ENCODE measurements at places on chromosomes 3 and 15.

DNA sequence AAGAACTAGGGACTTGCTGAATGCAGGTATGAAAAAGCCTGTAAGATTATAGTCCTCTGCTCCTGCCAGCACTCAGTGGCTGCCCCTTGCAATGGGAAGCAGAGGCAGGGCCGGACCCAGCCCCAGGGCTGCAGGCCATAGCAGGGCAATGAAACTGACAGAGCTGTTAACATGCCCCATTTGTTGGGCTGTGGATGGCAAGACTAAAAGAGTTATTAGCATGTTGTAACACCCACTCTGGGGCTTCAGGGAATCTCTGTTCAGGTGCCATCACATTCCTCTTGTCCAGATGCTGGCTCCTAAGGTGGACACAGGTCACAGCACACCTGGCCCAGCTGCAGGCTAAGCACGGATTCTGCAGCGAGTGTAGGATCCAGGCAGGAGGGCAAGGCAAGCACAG lies 7.4 kb upstream of the OR5H2 start:
- DNase-seq: no peak

GRCh38 chr15:41169781-41170180 lies 53.7 kb upstream of the INO80 start:
- DNase-seq: no peak

GRCh38 chr15:38211811-38212210 lies 40.8 kb upstream of the SPRED1 start:
- no peak for DNase-seq

GRCh38 chr15:45611305-45611704 lies 23.5 kb upstream of the SQOR start:
- DNase-seq: peak; percentile 17

DNA sequence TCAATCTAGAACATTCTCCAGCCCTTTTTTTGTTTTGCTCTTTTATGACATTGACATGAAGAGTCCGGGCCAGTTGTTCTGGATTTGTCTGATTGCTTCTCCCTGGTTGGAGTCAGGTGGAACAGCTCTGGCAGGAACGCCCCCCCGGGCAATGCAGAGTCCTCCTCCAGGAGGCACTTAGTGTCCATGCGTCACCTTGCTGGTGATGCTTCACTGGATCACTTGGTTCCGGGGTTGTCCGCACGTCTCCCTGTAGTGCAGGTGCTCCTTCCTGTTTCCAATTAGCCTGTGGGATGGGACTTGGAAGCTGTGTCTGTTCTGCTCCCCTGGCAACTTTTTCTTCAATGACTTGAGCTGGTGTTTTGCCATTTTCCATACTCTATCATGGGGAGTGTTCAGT lies 9.8 kb downstream of the CSK start:
- no peak for DNase-seq

- no peak for DNase-seq
Observed at GRCh38 chr15:31328428-31328968, 1.9 kb downstream of the KLF13 start.

GRCh38 chr15:70415398-70415797 lies 317.7 kb upstream of the TLE3 start:
- no peak for DNase-seq

DNA sequence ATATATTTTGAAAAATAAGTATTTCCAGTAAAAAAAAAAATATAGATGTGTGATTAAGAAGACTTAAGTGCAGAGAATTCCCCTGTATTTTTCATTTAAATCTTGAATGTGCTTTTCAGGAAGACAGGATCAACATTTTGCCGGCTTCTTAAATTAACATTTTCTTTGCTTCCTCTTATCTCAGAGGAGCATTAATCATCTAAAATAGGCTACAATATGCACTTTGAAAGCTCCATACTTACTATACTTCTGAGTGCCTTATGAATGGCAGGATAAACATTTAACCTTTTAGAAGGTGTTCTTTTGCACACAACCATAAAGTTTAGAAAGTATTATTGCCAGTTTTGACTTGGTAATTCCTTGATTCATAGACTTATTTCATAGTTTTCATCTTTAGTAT lies 164.3 kb downstream of the ECT2 start:
- DNase-seq: no peak

- DNase-seq: no peak
Observed at GRCh38 chr3:126537730-126538281, 13.9 kb downstream of the CHST13 start.

- no peak for DNase-seq
Observed at GRCh38 chr3:139715743-139716360, 38.1 kb upstream of the NMNAT3 start.

GRCh38 chr3:24596626-24597025 lies 102.0 kb upstream of the THRB start:
- no peak for DNase-seq

DNA sequence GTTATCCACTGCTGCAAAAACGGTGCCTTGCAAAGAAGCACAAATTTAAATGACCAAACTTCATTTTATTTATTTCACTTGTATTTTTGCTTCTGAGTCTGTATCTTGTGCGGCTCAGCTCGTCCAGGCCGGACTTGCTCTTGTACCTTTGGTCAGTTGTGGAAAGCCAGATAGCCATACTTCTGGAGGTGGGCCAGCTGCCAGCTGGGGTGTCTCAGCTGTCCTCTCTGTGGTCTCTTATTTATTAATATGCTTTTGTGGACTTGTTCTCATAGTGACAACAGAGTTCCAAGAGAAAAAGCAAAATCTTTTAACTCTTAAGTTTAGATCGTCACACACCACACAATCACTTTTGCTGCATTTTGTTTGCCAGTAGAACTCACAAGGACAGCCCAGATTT lies 87.7 kb downstream of the IL1RAP start:
- DNase-seq: no peak

- DNase-seq: no peak
Observed at GRCh38 chr15:94703596-94703995, 472.2 kb downstream of the MCTP2 start.

DNA sequence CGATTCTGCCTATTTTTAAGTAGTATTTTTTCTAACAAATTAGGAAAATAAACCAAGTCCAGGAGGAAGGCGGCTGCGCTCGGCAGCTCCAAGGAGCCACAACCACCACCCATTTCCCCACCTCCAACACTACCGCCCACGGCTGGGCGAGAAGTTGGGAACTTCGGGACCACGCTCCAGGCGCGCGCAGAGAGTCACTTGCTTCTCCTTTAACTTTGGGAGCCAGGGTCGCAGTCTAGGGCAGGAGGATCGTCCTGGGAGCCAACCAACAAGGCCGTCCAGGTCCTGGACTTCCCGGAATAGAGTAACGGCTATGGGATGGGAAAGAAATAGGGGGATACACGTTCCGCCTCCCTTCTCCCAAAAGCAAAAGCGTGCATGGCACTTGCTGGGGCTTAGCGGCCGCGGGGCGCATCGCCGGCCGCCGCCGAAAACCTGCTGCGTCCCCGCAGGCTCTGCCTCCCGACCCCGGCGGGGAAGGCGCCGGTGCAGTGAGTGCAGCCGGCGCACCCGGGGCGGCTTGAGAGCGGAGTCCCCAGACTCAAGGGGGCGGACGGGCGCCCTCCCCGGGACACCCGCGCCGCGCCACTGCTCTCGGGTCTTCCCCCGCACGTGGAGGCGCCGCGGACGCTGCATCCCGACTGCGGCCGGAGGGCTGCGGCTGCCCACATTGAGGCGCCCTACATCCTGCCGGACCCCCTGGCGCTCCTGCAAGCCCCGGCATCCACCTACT lies 699 bp downstream of the MEGF11 start:
- DNase-seq: peak; percentile 26

GRCh38 chr3:171468296-171468906 lies 8.2 kb upstream of the TNIK start:
- DNase-seq: no peak

DNA sequence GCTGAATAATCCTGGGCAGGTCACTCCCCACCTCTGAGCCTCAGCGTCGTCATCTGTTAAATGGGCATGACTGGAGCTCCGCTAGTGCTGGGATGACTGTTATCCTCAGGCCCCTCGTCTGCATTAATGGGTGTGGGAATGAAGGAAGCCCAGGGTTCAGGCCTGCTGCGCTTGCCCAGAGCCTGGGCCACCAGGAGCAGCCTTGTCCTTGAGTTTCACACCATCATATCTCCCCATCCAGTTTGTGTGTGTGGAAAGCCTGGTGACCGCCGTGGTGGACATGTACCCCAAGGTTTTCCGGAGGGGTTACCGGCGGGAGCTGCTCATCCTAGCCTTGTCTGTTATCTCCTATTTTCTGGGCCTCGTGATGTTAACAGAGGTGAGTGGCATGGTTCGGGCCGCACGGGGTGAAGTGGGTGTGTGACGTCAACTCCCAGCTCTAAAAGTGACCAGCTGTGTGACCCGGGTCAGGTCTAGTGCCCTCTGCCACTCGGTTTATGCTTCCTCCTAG lies 63.5 kb upstream of the SLC6A1 start:
- no peak for DNase-seq

DNA sequence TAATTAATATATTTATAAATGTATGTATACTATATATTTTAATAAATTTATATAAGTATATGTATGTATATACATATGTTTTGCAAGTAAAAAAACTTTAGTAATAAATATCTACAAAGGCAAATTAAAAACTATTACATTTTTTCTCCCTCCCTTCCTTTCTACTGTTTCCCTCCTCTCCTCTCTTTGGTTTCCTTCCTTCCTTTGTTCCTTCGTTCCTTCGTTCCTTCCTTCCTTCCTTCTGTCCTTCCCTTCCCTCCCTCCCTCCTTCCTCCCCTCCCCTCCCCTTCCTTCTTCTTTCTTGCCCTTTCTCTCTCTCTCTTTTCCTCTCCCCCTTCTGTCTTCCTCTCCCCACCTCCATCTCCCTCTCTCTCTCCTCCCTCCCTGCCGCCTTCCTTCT lies 423.6 kb downstream of the LPP start:
- no peak for DNase-seq

DNA sequence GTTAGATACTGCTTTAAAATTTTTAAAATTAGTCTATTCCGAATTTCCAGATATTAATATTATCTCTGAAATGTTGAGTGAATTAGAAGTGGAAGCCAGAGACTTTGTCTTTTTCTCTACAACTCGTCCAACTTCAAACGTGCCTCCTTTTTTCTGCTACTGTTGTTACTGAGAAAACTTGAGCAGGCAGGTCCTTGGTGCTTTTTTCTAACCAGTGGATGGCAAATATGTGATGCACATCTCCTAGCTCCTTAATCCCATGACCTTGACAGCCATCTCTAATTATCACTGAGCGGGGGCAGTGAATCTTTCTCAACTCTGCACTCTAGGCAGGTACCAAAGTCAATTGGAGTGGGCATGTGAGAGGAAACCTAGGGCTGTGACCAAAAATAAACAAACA lies 50.7 kb downstream of the FNDC3B start:
- no peak for DNase-seq

DNA sequence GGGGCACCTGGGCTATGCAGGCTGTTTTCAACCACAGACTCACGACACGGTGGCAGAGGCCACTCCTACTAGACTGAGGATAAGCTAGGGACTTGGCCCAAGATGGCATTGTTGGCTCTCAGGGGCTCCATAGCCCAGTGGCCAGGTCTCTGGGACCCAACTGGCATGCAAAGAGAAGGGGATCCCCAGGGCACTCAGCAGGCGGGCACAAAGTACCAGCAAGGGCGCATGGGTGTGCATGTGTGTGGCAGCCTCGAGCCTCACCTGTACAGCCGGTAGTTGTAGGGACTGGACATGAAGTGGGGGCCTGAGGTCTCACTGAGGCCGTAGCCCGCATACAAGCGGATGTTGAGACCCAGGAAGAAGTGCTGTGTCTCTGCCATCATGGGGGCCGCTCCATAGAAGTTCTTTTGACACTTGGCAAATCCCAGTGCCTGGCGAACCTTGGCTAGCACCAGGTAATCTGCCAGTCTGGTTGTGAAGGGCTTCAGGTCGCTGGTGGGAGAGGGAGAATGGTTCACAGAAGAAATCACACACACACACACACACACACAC lies 30.2 kb downstream of the IDH3A start:
- DNase-seq: no peak

- no peak for DNase-seq
Observed at GRCh38 chr3:52838561-52839267, 3.9 kb upstream of the MUSTN1 start.

GRCh38 chr3:131796111-131796510 lies 238.7 kb downstream of the CPNE4 start:
- no peak for DNase-seq

- DNase-seq: no peak
Observed at GRCh38 chr3:150762662-150763121, 277 bp downstream of the SIAH2 start.

DNA sequence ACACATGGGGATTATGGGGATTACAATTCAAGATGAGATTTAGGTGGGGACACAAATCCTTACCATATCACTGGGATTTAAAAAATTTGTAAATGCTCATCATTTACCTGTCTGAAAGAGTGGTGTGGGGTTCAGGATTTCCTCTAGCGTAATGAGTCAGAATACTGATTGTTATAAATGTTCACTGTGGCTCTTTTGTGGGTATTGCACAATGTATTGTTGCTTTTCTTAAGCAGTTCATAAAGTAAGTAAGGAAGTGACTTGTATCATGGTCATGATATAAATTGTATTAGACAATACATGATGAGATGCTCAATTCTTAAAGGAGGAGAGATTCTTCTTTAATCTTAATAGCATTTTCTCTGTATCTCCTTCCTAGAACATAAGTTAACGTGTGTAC lies 262.1 kb downstream of the CNTN4 start:
- DNase-seq: no peak

GRCh38 chr3:103601666-103602065 lies 1166.9 kb downstream of the ZPLD1 start:
- no peak for DNase-seq

- DNase-seq: no peak
Observed at GRCh38 chr3:48428572-48429316, 1.1 kb downstream of the PLXNB1 start.

DNA sequence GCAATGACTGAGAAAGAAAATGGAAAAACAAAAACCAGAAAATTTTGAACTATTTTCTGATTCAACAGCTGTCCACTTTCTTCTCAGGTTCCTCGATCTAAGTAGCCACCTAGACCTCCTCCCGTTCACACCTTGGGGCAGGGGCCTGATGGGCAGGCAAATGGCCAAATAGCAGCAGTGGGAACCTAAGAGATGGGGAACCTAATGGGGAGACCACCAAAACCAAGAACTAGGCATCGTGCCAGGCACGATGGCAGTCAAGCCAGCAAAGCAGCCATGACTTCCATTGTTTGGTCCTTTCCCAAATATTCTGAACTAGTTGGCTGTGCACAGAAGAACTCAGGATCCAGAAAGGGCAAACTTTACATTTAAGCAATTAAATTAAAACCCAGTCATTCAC lies 57.1 kb downstream of the CAPN7 start:
- no peak for DNase-seq

GRCh38 chr3:43180694-43181093 lies 74.8 kb upstream of the POMGNT2 start:
- no peak for DNase-seq

DNA sequence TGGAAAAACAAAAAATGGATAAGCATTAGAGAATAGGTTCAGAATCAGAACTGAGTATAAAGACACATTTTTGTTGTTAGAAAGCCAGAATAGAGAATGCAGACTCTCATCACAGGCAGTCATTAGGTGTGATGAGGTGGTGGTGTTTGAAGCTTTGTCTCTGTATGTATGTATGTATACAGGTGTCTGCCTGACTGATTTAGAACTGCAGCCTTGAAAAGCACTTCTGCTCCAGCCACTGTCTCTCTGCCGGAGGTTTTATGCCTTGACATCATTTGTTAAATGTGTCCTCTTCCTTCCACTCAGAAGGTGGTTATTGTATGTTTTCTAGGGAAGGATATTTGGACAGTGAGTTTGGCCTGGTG lies 80.7 kb upstream of the ZBED2 start:
- DNase-seq: no peak

GRCh38 chr15:82643992-82644391 lies 3.2 kb downstream of the CPEB1 start:
- DNase-seq: peak; percentile 61

- no peak for DNase-seq
Observed at GRCh38 chr3:138962854-138963560, 16.0 kb downstream of the FOXL2NB start.
